ENCODE measurements at places on chromosomes 6 and 20.

DNA sequence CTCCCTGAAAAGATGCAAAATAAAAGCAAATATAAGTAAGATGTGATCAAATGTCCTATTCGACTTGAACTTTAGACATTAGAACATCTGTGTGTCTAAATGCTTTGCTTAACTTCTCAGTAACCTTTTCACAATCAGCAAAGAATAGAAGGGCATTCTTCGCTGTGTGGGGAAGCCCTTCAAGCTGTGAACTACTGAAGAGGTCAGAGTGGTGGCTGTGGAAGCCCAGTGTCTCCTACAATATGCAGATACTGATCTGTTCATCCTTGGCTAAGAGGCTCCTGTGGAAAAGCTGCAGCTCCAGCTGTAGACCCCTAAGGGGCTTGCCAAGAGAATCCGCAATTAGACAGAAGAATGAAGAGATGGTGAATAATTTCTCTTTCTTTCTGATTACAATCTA is 400.3 kb upstream of the SASH1 start:
- H3K4me1 ChIP-seq, result no peaks in the 10 kb centered on the region
- no peaks in the 10 kb centered on the region for H3K36me3 ChIP-seq
- no peak overlapping the region for H3K27ac ChIP-seq
- H3K4me3 ChIP-seq, result no peak overlapping the region
- no peak for DNase-seq

GRCh38 chr6:90719321-90720195 is 132.7 kb upstream of the MAP3K7 start:
- H3K27me3 ChIP-seq, result peaks cover 13% of the 10 kb centered on the region
- DNase-seq, result no peak
- H3K27ac ChIP-seq, result no peak overlapping the region
- H3K4me3 ChIP-seq, result no peak overlapping the region
- H3K36me3 ChIP-seq, result no peaks in the 10 kb centered on the region
- H3K4me1 ChIP-seq, result peaks cover 5% of the 10 kb centered on the region

GRCh38 chr6:129608886-129609537 is 101.0 kb downstream of the ARHGAP18 start:
- H3K27me3 ChIP-seq, result no peaks in the 10 kb centered on the region
- no peaks in the 10 kb centered on the region for H3K36me3 ChIP-seq
- peaks cover 12% of the 10 kb centered on the region for H3K4me1 ChIP-seq
- H3K4me3 ChIP-seq, result no peak overlapping the region
- H3K27ac ChIP-seq, result no peak overlapping the region

DNA sequence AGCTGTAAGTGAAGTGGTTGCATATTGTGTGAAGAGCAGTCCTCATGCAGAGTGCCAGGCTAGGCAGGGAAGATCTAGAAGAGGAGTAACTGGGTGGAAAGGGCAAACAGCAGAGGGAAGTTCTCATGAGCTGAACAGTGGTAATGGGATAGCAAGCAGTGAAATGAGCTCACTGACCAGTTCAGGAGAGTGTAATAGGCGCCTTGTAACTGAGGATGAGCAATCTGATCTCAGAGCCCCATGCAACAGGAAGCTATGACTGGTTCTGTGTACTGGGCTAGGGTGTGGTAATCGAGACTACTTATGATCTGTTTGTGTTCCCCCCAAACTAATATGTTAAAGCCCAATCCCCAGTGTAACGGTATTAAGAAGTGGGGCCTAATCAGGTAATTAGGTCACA is 98.6 kb downstream of the RFX6 start:
- DNase-seq, result no peak
- H3K27ac ChIP-seq, result no peak overlapping the region
- no peaks in the 10 kb centered on the region for H3K36me3 ChIP-seq
- peaks cover 5% of the 10 kb centered on the region for H3K27me3 ChIP-seq
- no peaks in the 10 kb centered on the region for H3K4me1 ChIP-seq

DNA sequence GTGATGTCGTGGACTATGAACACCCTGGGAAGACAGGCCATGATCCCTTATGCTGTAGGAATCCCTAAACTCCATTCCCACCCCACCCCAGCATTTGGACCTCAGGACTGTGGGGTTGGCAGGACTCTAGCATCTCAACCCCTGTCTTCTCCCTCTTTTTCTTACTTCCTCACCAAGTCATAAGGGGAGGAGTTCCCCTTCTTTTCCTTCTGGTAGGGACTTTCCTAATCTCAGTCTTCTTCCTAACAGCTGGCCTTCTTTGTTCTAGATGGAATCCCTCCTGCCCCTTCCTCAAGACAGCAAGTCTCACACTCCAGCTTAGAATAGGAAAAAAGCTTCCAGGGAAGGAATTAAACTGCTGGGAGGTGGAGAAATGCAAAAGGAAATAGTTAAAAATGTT is 2.3 kb upstream of the SIRPB2 start:
- no peaks in the 10 kb centered on the region for H3K36me3 ChIP-seq
- H3K27me3 ChIP-seq, result peaks cover 24% of the 10 kb centered on the region
- H3K4me3 ChIP-seq, result no peak overlapping the region
- DNase-seq, result no peak
- H3K27ac ChIP-seq, result no peak overlapping the region

GRCh38 chr6:48560408-48560807 is 449.4 kb upstream of the PTCHD4 start:
- H3K27ac ChIP-seq, result no peak overlapping the region
- H3K4me3 ChIP-seq, result no peak overlapping the region
- H3K27me3 ChIP-seq, result no peaks in the 10 kb centered on the region

GRCh38 chr6:73782911-73783310 is 86.9 kb downstream of the CD109 start:
- H3K27ac ChIP-seq, result no peak overlapping the region
- peaks cover 10% of the 10 kb centered on the region for H3K36me3 ChIP-seq
- H3K4me3 ChIP-seq, result no peak overlapping the region
- H3K27me3 ChIP-seq, result peaks cover 7% of the 10 kb centered on the region

DNA sequence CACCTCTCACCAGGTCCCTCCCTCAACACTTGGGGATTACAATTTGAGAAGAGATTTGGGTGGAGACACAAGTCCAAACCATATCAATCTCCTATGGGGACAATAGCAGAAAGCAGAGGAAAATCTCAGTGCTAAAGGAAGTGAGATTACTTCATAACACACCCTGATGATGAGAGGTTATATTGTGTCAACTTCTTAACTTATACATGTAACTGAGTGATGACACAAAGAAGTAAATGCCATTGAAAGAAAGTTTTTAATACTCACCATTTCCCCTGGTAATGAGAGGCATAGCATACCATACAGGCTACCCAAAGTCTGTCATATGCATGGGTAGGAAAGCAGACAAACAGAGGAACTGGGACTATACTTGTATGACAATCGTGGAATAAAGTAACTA is 137.2 kb downstream of the MMUT start:
- H3K27me3 ChIP-seq, result peaks cover 2% of the 10 kb centered on the region
- H3K4me3 ChIP-seq, result no peak overlapping the region
- H3K36me3 ChIP-seq, result no peaks in the 10 kb centered on the region
- no peak for DNase-seq
- H3K4me1 ChIP-seq, result no peaks in the 10 kb centered on the region
- H3K27ac ChIP-seq, result no peak overlapping the region

- peaks cover 16% of the 10 kb centered on the region for H3K27me3 ChIP-seq
- H3K27ac ChIP-seq, result no peak overlapping the region
- DNase-seq, result no peak
Observed at GRCh38 chr6:46963626-46964025, 41.9 kb upstream of the ADGRF5 start.

- peak overlapping the region; percentile 41 for H3K4me3 ChIP-seq
- DNase-seq, result peak; percentile 57
- H3K4me1 ChIP-seq, result peaks cover 37% of the 10 kb centered on the region
- peak overlapping the region; percentile 84 for H3K27ac ChIP-seq
Observed at GRCh38 chr6:13302751-13303667, 25.3 kb downstream of the TBC1D7 start.

DNA sequence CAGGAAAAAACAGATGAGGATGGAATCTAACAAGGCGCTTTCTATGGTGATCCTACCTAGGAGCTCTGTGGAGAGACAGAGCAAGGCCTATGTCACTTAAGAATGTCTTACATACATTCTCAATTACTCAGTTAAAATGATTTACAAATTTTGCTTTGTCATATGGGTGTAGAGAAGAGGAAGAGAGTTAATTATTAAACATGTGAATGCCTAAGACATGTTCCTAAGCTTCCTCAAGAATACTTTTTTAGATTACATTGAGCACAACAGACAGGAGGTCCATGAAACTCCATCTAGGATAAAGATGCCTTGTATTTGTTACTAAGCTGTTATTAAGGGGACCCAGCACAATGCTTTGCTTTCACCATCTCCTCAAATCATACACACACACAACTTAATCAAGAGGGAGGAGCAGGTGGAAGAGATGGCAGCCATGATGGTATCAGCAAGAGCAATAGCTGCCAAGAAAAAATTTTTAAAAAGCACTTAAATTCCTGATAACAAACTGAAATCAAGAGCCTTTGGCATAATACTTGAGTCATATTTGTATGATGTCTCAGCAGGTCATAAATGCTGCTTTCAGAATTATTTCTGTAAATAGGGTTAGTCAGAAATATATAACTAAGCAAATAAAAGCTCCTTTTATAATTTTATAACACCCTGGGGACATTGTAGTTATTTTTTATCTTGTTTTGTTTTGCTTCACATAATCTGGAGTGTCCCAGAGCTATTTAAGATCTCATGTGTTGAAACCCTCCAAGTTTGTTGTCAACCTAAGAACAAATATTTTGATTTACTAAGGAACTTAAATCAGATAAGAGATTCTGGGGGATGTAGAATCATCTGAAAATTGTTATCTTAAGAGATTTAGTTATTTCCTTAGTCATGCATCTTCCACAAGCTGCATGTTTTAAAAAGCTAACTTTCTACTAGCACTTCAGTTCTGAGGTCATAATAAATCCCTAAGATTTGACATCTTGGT is 70.0 kb upstream of the CD2AP start:
- H3K36me3 ChIP-seq, result no peaks in the 10 kb centered on the region
- H3K4me1 ChIP-seq, result no peaks in the 10 kb centered on the region
- no peak for DNase-seq
- H3K27me3 ChIP-seq, result no peaks in the 10 kb centered on the region

DNA sequence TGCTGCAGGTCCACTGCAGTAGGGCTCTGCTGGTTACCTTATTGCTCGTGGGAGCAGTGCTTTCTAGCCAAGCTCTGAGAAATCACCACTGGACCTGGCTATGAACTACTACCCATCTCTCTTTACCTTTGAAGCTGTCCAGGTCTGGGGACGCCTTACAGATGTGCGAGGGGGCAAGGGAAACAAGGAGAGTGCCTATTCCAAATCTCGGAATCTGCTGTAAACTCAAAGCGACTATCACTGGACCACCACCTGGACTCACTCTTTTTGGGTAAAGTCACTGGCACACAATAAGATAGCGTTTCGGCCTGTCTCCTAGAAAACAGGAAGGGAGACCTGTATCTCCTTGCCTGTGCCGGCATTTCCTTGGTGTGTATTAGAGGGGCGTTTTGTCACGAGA is 5.3 kb downstream of the NRN1 start:
- H3K27ac ChIP-seq, result no peak overlapping the region
- DNase-seq, result no peak
- H3K4me1 ChIP-seq, result peaks cover 68% of the 10 kb centered on the region
- peaks cover 89% of the 10 kb centered on the region for H3K27me3 ChIP-seq

DNA sequence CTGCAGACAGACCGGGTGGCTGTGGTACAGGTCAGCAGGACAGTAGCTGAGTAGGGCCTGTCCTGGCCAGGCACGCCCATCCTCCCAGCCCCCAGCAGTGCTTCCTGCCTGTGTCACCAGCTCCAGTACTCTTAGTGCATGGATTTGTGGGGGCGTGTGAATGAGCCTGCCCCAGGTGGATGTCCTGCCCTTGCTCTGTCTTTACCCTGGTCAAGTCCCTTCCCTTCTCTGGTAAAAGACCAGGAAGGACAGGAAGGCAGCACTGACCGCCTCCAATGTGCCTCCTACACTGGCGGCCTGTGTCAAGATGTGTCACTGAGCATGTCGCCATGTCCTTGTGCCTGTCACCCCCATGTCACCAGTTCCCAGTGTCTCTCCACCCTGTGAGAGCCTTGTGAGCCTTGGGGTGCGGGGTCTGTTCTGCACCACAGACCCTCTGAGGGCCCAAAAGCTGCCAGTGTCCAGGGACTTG is 11.9 kb downstream of the TEAD3 start:
- no peaks in the 10 kb centered on the region for H3K27me3 ChIP-seq
- no peak overlapping the region for H3K4me3 ChIP-seq
- no peaks in the 10 kb centered on the region for H3K36me3 ChIP-seq
- H3K4me1 ChIP-seq, result no peaks in the 10 kb centered on the region
- DNase-seq, result no peak

DNA sequence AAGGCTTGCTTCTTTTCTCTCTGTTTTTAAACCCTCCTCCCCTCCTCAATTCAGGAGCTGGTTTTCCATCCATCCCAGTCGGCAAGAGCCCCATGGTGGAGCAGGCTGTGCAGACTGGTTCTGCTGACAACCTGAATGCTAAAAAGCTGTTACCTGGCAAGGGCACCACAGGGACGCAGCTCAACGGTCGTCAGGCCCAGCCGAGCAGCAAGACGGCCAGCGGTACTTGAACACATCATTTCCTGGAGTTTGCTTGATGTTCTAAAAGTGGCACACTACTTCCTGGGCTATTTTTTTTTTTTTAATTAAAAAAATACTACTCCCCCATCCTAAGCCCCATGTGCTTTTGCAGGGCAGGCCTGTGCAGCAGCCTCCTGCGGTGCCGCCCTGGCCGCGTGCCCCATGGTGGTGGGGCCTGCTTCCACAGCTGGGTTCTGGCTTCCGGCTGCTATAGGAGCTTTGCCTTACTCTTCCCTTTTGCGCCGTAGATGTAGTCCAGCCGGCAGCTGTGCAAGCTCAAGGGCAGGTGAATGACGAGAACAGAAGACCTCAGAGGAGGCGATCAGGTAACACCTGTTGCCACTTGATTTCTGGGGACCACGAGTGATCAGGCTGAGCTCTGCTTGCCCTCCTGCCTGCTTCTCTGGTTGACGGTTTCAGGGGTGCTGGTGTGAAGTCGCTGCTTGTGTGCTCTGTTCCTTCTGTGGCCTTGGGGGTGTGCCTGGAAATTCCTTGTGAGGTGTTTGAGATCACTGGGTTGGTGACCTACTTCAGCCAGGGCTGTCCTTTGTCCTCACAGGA is 7.7 kb downstream of the LSM14B start:
- no peaks in the 10 kb centered on the region for H3K27me3 ChIP-seq
- peaks cover 52% of the 10 kb centered on the region for H3K36me3 ChIP-seq
- DNase-seq, result no peak

- no peak overlapping the region for H3K4me3 ChIP-seq
- DNase-seq, result no peak
- no peaks in the 10 kb centered on the region for H3K4me1 ChIP-seq
- H3K36me3 ChIP-seq, result no peaks in the 10 kb centered on the region
- H3K27ac ChIP-seq, result no peak overlapping the region
Observed at GRCh38 chr6:82038631-82039030, 208.9 kb downstream of the IBTK start.

DNA sequence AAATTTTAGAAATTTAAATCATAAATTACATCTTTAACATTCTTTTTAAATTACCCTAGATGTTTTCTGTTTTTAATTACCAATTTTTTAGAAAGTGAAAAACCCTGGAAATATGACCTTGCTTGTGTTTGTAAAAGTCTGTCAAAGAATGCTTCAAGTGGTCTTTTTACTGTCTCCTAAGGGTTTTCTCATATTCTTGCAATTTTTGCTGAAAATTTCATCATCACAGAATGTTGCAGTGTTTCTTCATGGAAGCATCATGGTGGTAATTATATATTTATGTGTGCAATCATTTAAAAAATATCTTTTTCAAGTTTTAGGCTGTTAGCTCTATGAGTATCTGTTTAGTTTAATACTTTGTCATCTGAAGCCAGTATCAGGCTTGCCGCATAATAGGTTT is 178.2 kb downstream of the HDGFL1 start:
- no peaks in the 10 kb centered on the region for H3K36me3 ChIP-seq
- no peaks in the 10 kb centered on the region for H3K27me3 ChIP-seq
- H3K27ac ChIP-seq, result no peak overlapping the region
- no peak overlapping the region for H3K4me3 ChIP-seq
- no peak for DNase-seq

Measured in activated naive CD8-positive, alpha-beta T cell treated with anti-CD3 and anti-CD28 coated beads, Interleukin-2, amount 50 U/mL, for 24 hours (primary cell).